ENCODE measurements at places on chromosomes 3 and 15.

GRCh38 chr3:168796339-168796738 is 700.6 kb upstream of the GOLIM4 start:
- DNase-seq = no peak

DNA sequence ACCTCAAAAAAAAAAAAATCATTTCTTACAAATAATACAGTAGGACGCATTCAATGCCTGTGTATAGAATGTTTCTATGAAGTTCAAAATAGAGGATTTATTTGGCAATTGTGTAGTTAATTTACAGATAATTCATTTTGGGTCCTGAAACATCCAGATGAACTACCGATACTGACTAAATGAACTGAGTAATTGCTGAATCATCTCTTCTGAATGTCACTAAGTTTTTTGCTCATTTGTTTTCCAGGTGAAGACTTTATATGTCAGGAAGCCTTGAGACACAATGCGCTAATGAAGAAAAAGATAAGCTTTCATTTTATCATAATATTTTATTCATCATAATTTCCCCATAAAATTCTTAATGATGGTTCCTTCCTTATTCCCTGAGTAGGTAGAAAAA is 39.7 kb downstream of the PCOLCE2 start:
- no peak for DNase-seq

- no peak for DNase-seq
Observed at GRCh38 chr3:164365242-164365641, 713.1 kb downstream of the SI start.

GRCh38 chr15:43204016-43204901 is 16.6 kb downstream of the EPB42 start:
- peak; percentile 19 for DNase-seq

- no peak for DNase-seq
Observed at GRCh38 chr15:93063796-93064690, 25.0 kb downstream of the RGMA start.

GRCh38 chr15:59515190-59515589 is 77.2 kb downstream of the FAM81A start:
- no peak for DNase-seq

GRCh38 chr15:62770111-62770660 is 272.4 kb upstream of the TPM1 start:
- DNase-seq = no peak

GRCh38 chr3:52509753-52510328 is 14.7 kb downstream of the STAB1 start:
- no peak for DNase-seq

GRCh38 chr3:114626751-114627150 is 332.9 kb downstream of the TIGIT start:
- no peak for DNase-seq

DNA sequence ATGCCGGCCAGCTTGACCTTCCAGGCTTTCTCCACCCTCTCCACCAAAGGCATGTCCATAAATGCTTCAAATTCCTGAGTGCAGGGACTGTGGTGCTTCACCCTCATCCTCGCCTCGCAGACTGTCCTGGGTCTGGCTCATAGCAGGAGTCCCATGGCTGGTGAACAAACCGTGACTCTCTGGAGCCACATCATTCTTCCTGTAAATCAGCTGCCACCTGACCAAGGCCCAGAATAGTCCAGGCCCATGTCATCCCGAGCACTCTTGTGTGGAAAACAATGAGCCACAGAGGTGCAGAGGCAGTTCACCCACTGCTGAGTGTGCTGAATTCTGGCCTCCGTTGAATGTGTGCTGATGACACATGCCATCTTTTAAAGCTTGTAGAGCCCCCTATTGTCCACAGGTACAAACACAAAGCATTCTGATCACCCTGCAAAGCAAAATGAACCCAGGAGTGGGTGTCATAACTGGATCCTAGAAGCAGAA is 68.6 kb downstream of the ABHD5 start:
- no peak for DNase-seq

DNA sequence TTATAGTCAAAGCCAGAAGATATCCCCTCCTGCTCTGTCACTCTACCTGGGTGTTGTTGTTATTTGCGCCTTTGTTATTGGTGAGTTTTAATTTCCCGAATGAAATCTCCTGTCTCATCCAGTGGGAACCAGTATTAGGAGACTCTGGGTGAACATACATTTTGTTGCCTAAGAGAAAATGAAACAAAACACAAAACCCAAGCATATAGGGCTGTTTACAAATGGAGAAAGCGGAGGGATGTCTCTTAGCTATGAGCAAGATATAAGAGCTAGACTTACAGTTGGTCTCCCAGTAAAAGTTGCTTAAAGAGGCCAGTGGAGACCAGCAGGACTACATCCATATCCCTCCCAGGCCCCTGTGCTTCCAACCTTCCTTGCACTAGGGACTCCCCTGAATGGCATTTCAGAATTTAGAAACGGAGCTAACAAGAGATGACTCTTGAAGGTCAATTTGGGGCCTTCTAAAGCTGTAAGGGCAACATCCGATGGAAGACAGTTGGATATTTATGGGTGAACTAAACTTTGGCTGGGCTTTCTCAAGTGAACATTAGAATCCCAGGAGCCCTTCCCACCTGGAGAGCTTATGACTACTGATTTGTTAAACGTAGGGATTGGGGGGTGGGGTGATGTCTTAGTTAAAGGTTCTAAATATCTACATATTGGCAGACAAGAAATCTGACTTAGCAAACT is 2.7 kb downstream of the EOMES start:
- no peak for DNase-seq

Data from stimulated activated CD8-positive, alpha-beta memory T cell treated with anti-CD3 and anti-CD28 coated beads, Interleukin-7, amount 100 ng/mL, for 1 hour (primary cell).